ENCODE measurements at places on chromosomes 2 and 18.

GRCh38 chr2:121627525-121628050 is 21.7 kb downstream of the CLASP1 start:
- DNase-seq = no peak

- DNase-seq = no peak
Observed at GRCh38 chr18:62767836-62768557, 52.7 kb downstream of the PHLPP1 start.

- DNase-seq = no peak
Observed at GRCh38 chr2:190863946-190864345, 16.7 kb upstream of the GLS start.

DNA sequence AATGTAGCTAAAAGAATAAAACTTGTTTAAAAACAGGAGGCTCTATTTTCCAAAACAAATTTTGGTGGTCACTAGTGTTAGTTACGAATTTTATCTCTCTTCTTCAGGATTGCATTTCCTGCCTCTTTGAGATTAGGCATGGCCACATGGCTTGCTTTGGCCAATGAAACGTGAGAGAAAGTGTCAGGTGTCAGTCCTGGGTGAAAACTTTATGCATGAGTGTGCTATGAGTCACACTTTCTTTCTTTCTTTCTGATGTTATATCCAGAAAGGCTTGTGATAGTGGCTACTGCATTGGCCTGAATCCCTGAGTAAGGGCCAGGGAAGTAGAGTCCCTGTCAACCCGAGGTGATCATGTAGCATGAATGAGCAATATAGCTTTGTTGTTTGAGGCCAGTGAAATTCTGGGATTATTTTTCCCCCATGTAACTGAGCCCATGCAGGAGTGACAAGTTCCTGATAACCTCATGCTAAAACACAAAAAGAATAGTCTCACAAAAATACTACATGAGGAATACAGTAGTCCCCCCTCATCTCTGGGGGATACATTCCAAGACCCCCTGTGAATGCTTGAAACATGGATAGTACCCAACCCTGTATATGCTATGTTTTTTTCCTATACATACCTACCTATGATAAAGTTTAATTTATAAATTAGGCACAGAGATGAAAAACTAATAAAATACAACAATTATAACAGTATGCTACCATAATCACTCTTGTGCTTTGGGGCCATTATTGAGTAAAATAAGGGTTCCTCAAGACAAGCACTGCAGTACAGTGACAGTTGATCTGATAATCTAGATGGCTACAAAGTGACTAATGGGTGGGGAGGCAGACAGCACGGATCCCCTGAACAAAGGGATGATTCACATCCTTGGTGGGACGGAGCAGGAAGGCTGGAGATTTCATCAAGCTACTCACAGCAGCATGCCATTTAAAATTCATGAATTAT is 109.5 kb downstream of the CDC42EP3 start:
- DNase-seq = no peak

DNA sequence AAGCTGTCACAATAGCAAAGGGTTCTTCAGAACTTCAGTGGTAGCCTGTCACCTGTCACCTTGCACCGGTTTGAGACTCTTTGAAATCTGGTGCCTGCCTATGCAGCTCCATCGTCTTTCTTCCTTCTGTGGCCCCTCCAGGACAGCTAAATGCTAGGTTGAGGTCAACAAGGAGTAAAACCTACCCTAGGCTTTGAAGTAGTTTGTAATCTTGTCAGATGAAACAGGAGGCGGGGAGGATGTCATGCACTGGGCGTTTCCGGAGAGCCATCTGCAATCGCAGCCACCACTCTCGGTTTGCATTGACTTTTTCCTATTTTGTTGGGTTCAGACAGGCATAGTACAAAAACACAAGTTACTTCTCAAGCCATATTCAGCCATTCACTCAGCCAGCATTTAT is 116.7 kb downstream of the LPIN1 start:
- DNase-seq = peak; percentile 12

- no peak for DNase-seq
Observed at GRCh38 chr2:85506768-85507181, 32.2 kb upstream of the MAT2A start.

- DNase-seq = no peak
Observed at GRCh38 chr2:133142087-133142486, 426.2 kb downstream of the NCKAP5 start.

DNA sequence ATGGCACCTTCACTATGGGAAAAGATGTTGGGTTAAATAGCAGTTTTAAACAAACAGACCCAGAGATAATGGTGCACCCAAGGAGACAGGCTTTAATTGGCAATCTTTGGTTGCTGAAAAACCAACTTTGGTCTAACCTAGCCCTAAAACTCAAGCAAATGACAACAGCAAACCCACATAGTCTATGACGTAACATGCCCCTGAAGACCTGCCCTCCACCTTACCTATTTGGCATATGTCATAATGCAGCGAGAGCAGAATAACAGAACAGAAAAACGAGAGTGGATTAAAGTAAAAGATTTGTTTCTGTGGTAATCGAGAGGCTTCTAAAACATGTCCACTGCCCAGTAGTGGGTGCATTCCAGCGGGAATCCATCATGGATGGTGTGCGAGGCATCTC is 200.7 kb downstream of the DCDC2C start:
- no peak for DNase-seq

DNA sequence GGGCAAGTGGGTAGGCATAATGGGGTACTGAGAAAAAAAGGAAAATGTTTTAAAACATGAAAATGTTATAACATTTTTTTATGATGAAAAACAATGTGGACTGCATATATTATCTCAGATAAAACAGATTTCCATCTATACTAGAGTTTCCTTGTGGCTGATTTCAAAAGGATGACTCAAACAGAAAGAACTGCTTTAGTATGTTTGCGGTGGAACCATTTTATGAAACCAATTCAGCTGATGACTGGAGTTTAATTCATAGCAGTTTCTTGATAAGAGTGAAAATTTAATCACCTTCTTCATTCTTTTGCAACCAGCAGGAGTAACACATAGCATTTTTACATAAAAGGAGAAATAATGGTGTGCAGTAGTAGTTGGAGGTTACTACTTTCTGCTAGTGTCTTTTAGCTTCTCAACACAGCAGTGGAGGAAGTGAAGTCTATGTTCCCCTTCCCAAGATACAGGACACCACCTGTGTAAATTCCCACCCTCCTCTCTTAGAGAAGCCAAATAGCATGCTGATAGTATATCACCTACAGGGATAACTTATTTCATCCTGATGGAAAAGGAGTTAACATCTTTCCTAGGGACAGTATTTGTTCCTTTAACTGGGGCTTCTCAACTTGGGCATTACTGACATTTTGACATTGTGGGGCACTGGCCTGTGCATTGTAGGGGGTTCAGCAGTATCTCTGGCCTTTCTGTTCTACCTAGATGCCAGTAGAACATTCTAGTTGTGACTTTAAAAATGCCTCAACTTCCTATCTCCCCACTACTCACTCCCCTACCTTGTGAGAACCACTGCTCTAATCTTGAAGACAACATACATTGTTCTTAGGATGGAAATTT is 29.9 kb downstream of the PELI1 start:
- DNase-seq = no peak

DNA sequence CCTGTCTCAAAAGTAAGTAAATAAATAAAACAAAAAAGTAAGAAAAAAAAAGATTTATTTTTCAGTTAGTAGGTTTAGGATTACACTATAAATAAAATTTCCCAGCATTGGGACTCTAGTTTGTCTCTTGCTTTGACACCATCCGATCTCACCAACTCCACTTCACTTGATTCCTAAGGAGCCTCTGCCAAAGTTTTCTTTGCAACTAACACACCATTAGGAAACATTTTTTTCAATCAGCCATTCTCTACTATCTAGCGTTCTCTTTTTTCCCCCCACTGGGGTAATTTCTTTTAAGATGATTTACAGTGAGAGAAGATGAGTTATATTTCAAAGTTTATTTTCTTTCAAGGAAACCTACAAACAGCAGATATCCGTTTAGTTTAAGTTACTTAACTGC is 10.6 kb upstream of the NEMP2 start:
- no peak for DNase-seq

- no peak for DNase-seq
Observed at GRCh38 chr2:164080486-164080885, 344.7 kb upstream of the FIGN start.

GRCh38 chr2:206611736-206612135 is 30.6 kb upstream of the FAM237A start:
- no peak for DNase-seq

DNA sequence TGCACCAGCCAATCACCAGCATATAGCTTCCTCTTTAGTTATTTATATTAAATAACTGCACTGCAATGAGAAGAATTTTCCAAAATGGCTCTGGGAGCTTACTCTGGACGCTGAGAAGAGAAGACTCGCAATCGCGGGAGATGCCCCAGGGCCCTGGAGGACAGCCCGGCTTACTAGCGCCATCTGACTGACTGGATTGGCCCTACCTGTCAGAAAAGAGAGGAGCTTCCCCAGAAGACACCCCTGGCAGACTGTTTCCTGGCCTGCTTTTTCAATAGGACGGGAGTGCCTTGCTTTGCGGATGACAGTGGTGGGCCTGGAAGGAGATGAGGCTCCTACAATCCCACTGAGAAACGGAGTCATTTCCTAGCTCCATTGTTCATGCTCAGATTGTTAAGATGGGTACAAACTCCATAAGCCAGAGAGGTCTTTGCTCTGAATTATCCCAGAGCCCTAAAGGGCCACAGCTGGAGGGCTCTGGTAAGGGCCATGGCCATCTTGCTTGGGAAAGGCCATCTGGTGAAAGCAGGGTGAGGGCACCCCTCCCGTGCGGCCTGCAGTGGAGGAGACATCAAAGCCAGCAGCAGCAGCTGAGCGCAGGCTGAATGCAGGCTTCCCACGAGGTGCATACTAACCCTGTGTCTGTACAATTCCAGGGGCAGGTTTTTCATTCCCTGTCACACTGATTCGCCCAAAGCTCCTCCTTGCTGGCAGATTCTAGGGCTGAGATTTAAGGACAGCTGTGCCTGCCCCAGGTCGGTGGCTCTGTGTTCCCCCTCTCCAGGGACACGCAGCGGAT is 92.1 kb downstream of the GALR1 start:
- no peak for DNase-seq

GRCh38 chr2:180730976-180731375 is 249.4 kb upstream of the UBE2E3 start:
- no peak for DNase-seq

DNA sequence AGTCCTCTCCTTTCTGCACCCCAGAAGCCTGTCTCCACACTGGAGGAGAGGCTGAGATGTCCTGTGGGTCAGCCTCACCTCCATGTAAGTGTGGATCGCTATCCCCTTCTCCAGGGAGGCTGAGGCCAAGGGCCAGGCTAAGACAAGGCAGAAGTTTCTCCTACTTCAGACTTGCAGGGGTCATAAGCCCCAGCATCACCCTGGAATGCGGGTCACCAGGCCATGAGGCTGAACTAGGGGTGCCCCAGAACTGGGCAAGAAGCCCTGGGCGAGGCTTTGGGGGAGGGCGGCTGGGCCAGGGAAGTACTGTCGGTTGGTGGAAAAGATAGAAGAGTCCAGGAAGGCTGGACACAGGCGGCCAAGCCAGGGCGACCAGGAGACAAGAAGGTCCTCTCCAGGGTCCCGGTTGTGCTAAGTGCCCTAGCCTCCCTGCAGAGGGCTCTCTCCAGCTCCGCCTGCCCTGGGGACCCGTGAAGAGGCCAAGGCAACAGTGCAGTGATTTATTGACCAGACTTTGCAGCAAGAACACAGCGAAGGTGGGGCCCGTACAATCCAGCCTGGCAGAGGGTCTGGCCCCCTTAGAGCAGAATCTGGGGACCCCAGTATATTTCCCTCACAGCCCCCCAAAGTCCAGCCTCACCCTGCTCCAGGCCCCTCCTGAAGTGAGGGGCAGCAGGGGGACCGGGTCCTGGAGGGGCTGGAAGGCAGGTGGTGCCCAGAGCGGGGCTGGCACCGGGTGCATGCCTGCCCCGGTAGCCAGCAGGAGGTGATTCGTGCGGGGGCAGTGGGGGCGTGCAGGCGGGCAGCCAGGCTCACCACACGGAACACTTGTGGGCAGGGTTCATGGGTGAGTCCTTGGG is 8.1 kb downstream of the ECEL1 start:
- DNase-seq = no peak

DNA sequence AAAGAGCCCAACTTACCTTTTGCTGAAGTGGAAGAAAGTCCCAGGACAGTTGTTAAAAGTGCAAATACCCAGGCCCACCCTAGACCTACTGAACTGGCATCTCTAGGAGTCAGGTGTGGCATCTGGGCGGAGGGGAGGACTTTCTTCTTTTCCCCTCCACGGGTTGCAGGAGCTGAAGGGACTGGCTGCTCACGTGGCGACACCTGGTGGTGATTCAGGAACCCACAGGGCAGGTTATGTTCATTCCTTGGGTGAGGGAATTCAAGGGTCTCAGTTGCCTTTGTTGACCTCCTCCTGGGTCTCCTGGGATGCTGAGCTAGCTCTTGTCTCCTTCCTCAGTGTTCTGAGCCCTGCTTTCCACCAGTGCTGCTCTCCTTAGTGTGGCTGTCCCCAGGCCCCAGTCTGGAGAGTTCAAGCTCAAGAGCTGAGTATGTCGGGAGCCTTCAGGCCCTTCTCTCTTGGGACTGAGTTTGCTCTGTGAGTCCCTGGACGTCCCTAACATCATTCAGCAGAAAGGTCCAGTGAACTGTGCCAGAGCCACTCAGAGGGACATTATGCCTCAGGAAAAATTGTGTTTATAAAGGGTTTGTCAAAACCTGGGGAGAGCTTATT is 56.9 kb downstream of the DYSF start:
- DNase-seq = peak; percentile 54

- no peak for DNase-seq
Observed at GRCh38 chr2:130977461-130978050, 115.7 kb downstream of the FAM168B start.

DNA sequence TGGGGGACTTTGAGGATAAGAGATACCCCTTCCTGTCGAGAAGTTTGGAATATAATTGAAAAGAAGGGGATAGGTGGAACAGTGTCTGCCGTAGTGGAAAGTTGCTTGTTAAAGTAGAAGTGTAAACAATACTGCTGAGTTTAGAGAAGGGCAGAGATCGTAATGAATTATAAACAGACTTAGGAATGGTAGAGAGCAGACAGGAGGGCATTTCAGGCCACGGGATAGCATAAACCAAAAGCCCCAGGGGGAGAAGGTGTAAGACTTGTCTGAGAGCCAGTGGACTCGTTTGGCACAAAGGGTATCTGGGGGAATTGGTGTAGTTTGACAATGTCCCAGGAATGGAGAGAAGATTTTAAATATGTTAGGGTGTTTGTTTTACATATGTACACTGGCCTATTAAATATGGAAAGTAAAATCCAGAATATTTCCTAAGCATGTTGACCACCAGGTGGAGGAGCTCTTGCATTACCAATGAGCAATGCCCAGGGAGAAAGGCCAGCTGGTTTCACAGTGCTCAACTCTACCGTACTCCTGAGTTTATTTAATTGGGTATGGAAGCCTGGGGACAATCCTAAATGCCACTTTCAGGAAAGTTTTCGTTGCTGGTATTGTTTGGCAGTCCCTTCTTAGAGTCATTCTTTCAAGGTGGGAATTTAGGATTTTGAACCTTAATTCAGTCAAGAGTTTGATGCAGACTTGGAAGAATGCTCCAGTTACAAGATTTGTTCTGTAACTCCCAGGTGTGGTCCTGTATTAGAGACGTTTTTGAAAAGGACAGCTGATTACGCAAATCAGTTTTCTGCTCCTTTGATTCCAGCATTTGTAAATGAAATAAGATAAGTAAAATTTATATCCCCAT is 7.5 kb downstream of the COPS8 start:
- no peak for DNase-seq

- DNase-seq = no peak
Observed at GRCh38 chr2:178008636-178009289, 63.8 kb downstream of the PDE11A start.

- DNase-seq = no peak
Observed at GRCh38 chr2:46014911-46015654, 282.1 kb upstream of the EPAS1 start.
